ENCODE measurements at places on chromosomes 4 and X.

- peak; percentile 51 for DNase-seq
Observed at GRCh38 chr4:125254106-125254505, 60.6 kb upstream of the FAT4 start.

DNA sequence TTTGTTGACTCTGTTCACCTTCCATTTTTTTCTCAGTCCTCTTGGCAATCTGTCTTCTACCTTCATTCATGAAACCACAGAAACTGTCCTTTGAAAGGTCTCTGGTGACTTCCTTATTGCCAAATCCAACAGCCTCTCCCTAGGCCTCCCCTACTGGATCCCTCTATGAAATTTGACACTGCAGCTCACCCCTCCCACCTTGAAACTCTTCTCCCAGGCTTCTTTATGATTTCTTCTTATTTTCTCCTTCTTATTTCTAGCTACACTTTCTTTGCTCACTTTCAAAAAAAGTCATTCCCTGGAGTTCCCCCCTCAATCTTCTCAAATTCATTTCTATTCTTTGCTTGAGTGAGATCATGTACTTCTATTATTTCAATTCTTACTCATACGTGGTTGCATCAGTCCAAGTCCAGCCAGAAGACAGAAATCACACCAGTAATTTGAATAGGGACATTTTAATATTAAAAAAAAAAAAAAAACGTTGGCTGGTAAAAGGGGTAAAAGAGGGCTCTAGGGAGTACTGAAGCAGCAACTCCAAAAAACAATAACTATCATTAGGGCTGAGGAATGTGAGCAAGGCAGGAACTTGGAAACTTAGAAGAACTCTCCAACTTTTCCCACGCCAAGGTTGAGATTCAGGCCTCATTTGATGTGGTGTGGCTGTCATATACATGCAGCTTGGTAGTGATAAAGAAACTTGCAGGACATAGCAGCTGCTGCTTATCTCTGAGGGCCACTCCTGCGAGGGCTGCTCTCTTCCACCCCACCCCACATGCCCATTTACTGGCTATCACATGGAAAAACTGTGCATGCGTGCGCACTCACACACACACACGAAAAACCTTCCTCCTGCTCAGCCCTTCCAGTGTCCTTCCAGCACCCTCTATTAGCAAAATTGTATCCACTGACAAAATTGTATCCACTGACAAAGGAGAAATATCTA is 169.8 kb upstream of the GALNT7 start:
- peak; percentile 37 for DNase-seq

GRCh38 chr4:113882668-113883067 is 96.8 kb downstream of the ARSJ start:
- peak; percentile 21 for DNase-seq

DNA sequence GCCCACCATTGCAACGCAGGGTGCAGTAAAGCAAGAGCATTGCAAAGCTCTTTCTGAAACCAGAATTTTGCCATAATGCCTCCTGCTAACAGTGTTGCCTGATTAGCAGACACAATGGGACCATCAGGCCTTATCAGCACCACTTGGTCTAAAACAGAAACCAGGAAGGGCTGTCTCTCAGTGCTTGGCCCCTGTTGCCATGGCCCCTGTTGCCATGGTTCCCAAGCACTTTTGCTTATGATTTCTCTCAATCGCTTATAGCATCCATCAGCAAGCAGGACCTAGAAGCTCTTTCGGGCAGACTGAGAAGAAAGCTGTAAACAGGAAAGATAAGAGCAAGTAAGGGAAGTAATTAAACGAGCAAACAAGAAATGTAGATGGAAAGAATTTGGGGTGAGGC is 36.8 kb downstream of the RTL5 start:
- peak; percentile 40 for DNase-seq

DNA sequence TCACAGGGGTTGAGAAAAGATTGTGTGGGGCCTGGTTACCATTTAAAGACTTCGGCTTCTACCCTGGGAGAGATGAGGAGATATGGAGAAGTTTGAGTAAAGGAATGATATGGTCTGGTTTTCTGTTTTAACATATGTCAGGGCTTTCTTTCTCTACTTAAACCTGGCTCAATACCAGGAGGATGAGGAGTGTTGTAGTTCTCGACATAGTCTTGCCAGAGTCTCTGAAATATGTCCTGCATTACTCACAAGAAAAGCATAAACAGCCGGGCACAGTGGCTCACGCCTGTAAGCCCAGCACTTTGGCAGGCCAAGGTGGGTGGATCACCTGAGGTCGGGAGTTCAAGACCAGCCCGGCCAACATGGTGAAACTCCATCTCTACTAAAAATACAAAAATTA is 16.4 kb upstream of the ACE2 start:
- DNase-seq: peak; percentile 62

DNA sequence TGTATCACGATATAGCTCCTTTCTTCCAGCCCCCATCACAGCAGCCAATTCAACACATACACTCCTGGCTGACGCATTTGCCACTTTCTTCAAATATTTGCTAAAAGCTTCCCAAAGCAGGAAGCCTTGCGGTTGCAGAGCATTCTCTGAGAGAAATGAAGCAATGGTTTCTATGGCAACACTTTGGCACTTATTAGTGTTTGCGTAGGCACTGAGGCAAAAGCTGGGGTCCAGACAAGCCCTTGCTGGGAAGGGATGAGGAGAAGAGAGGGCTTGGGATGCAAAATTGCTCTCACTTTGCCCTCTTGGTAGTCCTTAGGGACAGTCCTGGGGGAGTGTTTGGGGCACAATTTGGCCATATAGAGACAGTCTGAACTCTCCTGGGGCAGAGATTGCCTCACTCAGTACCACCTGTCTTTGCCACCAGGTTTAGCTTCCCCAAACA is 55.0 kb upstream of the PAK3 start:
- peak; percentile 94 for DNase-seq

DNA sequence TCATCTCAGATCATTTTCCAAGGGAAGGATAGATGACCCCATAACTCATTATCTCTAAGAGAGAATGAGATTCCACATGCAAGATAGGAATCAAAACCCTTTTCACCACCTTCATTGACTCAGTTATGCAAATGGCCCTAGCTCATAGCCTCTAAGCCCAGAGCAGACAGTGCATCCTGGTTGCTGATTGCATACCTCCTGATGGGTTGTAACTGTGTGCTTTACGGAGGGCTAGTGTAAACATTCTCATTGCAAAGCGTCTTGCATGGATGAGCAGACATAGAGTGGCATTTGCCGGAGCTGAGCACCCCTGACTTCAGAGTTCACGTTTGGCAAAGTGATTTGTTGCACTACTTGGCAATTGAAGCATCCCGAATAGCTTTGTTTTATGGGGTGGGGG is 151.0 kb downstream of the VCX3A start:
- DNase-seq: no peak

Data from amniotic epithelial cell (primary cell).